ENCODE measurements at places on chromosomes 6 and 20. TPM values are rescaled to one million over a fixed set of nuclear protein-coding genes. Genes with fewer than 3 reads are reported as not detected.

SKIC2 gene
- total RNA-seq: 30.6 TPM

LAMA4 gene
- total RNA-seq: 247 TPM

TSBP1 gene
- total RNA-seq: not detected

DEFB124 gene
- total RNA-seq: not detected

HLA-DQB1 gene
- total RNA-seq: not detected

MUC22 gene
- 0.21 TPM for total RNA-seq

KIF25 gene
- total RNA-seq: 0.82 TPM

NNAT gene
- total RNA-seq: 24.1 TPM

CFAP206 gene
- 2.1 TPM for total RNA-seq

CCR6 gene
- not detected for total RNA-seq

SCRT2 gene
- not detected for total RNA-seq

FHL5 gene
- 1.8 TPM for total RNA-seq

ZNF311 gene
- 1.5 TPM for total RNA-seq

RIN2 gene
- total RNA-seq: 37.3 TPM

TRIM31 gene
- total RNA-seq: not detected

SDC4 gene
- total RNA-seq: 26.9 TPM

FERMT1 gene
- 5.5 TPM for total RNA-seq

WFDC8 gene
- not detected for total RNA-seq

SLC17A9 gene
- 2.3 TPM for total RNA-seq

ZSCAN9 gene
- total RNA-seq: 21.3 TPM

BTN1A1 gene
- total RNA-seq: not detected

EYS gene
- total RNA-seq: 1.0 TPM

NANP gene
- 6.8 TPM for total RNA-seq

ZNF512B gene
- 15.3 TPM for total RNA-seq

SCUBE3 gene
- 1.3 TPM for total RNA-seq

SLC16A10 gene
- total RNA-seq: 32.2 TPM

FILIP1 gene
- total RNA-seq: 71.9 TPM

COX4I2 gene
- 6.3 TPM for total RNA-seq

SSR1 gene
- total RNA-seq: 60.5 TPM
